GM04503 (cell line): ENCODE measurements at places on chromosomes 7 and 10.

- DNase-seq: no peak
These were observed 181.3 kb downstream of the CDK14 start for GRCh38 chr7:90777465-90777864.

- DNase-seq: no peak
These were observed 35.2 kb downstream of the VCL start for GRCh38 chr10:74032900-74033655.

DNA sequence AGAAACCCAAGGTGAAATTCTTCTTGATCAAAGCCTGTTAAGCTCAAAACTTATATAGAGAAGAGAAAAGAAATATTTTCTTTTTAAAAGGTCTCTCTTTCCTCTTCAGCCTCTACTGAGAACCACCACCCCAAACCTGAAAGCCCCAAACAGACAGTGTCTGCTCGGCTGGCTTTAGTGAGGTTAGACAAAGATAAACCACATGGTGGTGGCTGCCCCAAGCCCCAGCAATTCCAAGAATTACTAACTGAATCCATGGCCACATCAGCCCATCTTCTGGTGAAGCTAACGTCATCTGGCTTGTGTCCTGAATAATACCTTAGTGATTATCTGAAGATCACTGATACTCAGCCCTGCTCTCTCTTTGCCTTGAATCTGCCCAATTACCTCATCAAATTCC, 275.0 kb downstream of the ELMO1 start:
- DNase-seq: no peak

DNA sequence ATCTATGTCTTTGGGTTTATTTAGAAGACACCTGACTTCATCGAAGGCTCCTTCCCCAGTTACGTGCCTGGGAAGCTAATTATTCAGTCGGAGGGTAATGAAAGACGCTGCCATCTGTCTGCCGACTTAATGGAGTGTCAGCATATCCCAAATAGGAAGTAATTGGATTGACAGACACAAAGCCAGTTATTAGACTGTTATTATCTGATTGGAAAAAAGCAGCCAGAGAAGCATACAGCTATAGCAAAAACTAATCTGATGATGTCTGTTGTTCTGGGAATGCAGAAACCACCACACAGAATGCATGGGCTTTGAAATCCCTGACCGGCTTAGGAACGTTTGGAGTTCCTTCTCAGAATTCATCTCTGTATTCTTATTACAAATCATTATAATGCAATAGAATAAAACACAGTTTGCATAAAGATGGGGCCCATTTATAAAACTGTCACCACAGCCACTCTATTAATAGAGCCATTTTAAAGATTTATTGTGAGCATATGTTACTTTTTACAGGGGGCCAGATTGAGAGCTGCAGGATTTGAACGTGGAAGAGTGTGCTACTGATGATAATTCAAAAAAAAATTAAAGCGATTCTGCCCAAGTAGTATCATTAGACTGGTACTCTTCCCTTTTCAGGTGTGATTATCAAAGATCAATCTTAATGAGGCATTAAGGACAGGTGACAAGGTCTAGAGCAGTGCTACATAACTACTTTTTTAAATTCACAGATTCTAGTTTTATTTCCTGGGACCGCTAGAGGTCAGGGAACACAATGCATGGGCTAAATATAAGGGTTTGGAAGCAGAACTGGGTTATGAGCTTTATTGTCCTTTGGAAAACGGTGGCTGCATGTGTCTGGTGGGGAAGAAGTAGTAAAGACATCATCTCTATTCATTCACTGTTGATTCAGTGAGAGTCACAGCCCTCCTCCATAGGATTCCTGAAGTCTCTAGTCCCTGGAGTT, 330.1 kb upstream of the LRGUK start:
- DNase-seq: no peak

GRCh38 chr10:66405566-66405965, 520.3 kb upstream of the LRRTM3 start:
- DNase-seq: no peak
